ENCODE measurements at places on chromosomes 3 and 15. TPM values are rescaled to one million over a fixed set of nuclear protein-coding genes. Genes with fewer than 3 reads are reported as not detected.

DPPA4 gene
- total RNA-seq, result 0.40 TPM

- DNase-seq, result no peak
- H3K36me3 ChIP-seq, result no peaks in the 10 kb centered on the region
- H3K4me1 ChIP-seq, result peaks cover 7% of the 10 kb centered on the region
- H3K4me3 ChIP-seq, result no peak overlapping the region
- H3K27ac ChIP-seq, result peak overlapping the region; percentile 20
- H3K27me3 ChIP-seq, result no peaks in the 10 kb centered on the region
Measured at GRCh38 chr15:77430213-77430612, 9.5 kb downstream of the HMG20A start.

CPEB1 gene
- 0.66 TPM for total RNA-seq

DNA sequence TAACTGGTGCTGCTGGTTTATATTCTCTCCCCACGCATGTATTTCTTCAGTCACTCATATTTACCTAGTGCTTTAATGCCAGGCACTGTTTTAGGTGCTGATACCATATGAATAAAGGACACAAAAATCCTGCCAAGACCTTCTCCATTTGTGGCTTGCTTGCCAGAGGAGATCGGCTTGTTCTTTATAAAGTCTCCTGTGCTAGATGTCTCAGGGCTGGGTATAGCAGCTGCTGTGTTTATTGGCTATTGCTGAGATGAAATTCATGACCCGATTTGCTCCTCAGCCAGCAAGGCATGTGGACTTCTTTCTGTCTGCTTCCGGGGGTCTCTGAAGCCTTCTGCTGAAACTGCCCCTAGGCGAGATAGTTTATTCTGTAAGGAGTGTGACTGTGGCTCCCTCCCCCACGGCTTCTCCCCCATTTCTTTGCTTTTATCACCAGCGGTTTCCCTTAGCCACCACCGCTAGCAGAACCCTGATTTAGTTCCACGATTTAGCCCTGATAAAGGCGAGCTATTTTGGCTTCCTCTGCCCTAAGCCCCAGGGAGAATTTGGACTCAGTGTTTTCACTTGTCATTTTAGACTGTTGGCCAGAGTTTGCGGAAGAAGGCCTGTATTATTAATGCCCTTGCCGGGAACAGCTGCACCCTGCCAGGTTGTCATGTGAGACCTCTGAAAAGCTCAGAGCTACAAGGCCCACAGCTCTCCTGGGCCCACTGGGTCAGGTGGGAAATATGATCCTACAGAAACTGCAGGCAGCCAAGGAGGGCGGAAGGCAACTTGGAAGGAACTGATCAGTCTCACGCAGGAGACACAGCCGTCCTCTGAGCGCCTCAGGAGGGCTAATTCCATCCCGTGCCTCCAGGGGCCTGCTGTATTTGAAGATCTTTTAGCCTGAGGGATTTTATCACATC lies 46.8 kb downstream of the ST6GAL1 start:
- H3K27ac ChIP-seq, result no peak overlapping the region
- no peaks in the 10 kb centered on the region for H3K27me3 ChIP-seq
- no peak for DNase-seq

- peaks cover 31% of the 10 kb centered on the region for H3K4me1 ChIP-seq
- no peak overlapping the region for H3K27ac ChIP-seq
- H3K27me3 ChIP-seq, result no peaks in the 10 kb centered on the region
Measured at GRCh38 chr3:41845826-41846225, 116.1 kb downstream of the ULK4 start.

DNA sequence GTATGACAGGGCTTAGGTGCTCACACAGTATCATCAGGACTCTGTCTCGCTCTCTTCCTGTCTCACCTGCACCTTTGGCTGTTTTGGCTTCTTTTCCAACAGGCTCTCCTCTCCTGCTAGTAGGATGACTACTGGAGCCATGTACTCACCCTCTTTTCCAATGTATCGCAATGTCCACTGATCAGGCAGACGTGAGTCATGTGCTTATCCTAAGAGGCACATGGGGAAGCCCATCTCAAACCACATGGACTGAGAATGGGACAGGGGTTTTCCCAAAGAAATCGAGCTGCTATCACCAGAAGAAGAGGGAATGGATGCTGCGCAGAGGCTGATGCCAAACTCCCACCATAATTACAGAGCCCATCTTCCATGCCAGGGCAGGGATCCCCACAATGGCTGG lies 180.6 kb downstream of the IL5RA start:
- no peak overlapping the region for H3K27ac ChIP-seq
- H3K4me1 ChIP-seq, result no peaks in the 10 kb centered on the region
- H3K36me3 ChIP-seq, result no peaks in the 10 kb centered on the region
- no peaks in the 10 kb centered on the region for H3K27me3 ChIP-seq
- DNase-seq, result no peak
- no peak overlapping the region for H3K4me3 ChIP-seq

GRCh38 chr3:10173926-10174435 lies 9.3 kb downstream of the IRAK2 start:
- peaks cover 18% of the 10 kb centered on the region for H3K4me1 ChIP-seq
- H3K27me3 ChIP-seq, result no peaks in the 10 kb centered on the region
- H3K36me3 ChIP-seq, result no peaks in the 10 kb centered on the region
- no peak for DNase-seq

IL17RE gene
- total RNA-seq, result 0.51 TPM

EPHA6 gene
- not detected for total RNA-seq

DCUN1D1 gene
- total RNA-seq, result 48.2 TPM

MCTP2 gene
- total RNA-seq, result 1.0 TPM

TRPM1 gene
- 0.16 TPM for total RNA-seq

DNA sequence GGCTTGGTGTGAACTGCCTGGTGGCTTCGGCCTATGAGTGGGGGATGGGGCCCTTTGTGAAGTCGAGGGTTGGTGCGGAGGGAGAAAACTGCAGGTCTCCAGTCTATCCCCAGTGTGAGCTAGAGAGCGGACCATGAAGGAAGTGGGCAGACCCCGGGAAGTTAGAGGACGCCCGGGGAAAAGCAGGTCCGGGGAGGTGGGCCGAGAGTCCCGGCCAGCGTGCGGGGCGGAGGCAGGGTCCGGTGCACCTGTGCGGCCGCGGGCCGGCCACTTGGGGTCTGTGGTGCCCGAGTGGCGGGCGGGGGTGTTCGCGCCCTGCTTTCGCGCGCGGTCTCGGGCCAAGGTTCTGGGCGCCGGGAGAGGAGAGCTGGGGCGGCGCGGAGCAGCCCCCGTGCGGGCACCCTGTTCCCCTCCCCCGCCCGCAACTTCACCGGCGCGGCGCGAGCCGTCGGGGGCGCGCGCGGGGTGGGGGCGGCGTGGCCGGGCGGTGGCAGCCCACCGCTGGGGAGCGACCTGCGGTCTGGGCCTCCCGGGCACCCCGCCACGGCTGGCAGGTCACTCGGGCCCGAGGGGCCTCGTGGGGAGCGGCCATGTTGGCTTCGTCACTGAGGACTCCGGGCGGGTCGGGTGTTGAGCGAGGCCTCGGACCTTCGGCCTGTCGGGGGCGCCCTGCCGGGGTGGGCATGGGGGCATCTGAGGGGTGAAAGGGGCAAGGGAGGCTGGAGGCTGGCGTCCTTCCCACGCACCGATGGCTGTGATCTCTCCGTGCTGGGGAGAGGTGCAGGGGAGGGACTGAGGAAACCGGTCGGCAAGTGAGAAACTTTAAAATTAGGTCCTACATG lies 4.8 kb downstream of the UBE2E1 start:
- peak overlapping the region; percentile 98 for H3K4me3 ChIP-seq
- peaks cover 7% of the 10 kb centered on the region for H3K4me1 ChIP-seq
- no peaks in the 10 kb centered on the region for H3K27me3 ChIP-seq
- no peak for DNase-seq
- H3K36me3 ChIP-seq, result no peaks in the 10 kb centered on the region

- no peak for DNase-seq
- H3K4me1 ChIP-seq, result peaks cover 23% of the 10 kb centered on the region
- no peaks in the 10 kb centered on the region for H3K36me3 ChIP-seq
Measured at GRCh38 chr3:3081381-3082233, 28.6 kb downstream of the IL5RA start.

DNA sequence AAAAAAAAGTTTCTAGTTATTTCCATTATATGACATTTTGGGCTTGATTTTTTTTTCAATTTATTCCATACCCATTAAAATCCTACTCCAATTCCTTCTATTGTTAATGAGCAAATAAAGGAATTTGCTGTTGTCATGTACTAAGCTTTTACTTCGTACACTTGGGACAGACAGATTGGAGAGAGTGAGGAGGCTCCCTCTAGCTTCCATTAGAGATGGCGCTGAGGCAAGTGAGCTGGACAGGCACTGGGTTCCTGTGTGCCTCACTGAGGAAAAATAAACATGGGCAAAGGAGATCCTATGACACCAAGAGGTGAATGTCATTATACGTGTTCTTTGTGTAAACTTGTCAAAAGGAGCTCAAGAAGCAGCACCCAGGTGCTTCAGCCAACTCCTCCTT lies 441.1 kb upstream of the MDFIC2 start:
- H3K36me3 ChIP-seq, result no peaks in the 10 kb centered on the region
- H3K27ac ChIP-seq, result no peak overlapping the region
- H3K4me1 ChIP-seq, result no peaks in the 10 kb centered on the region

GRCh38 chr3:127674790-127675189 lies 2.0 kb downstream of the ABTB1 start:
- no peak for DNase-seq
- no peaks in the 10 kb centered on the region for H3K36me3 ChIP-seq
- no peak overlapping the region for H3K4me3 ChIP-seq
- no peak overlapping the region for H3K27ac ChIP-seq
- no peaks in the 10 kb centered on the region for H3K27me3 ChIP-seq

LRTM1 gene
- total RNA-seq, result not detected

REC114 gene
- not detected for total RNA-seq

GRCh38 chr3:32888739-32889138 lies 62.7 kb upstream of the CCR4 start:
- no peak overlapping the region for H3K4me3 ChIP-seq
- peak; percentile 72 for DNase-seq

DNA sequence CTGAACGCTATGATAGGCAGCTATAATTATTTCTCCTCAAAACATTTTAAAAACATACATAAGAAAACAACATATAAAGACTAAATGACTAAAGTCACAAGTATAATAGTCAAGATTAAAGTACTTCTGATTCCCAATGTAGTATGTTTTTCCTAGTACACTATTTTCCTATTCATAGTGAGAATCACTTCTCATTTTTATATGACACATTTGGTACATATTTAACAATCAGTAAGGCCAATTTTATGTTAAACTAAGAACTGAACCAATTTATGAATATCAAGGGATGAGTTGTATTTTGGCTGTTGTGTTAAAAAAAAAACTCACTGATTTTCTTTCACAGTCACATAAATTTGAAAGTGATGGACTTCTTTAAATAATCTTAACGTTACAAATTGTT lies 79.7 kb downstream of the DENND4A start:
- no peak for DNase-seq
- H3K27ac ChIP-seq, result no peak overlapping the region
- H3K4me1 ChIP-seq, result no peaks in the 10 kb centered on the region
- H3K27me3 ChIP-seq, result no peaks in the 10 kb centered on the region
- H3K4me3 ChIP-seq, result no peak overlapping the region
- H3K36me3 ChIP-seq, result no peaks in the 10 kb centered on the region

- no peak overlapping the region for H3K27ac ChIP-seq
- no peak for DNase-seq
- H3K4me3 ChIP-seq, result no peak overlapping the region
- H3K27me3 ChIP-seq, result no peaks in the 10 kb centered on the region
Measured at GRCh38 chr15:34883633-34884032, 85.9 kb downstream of the AQR start.

CHL1 gene
- total RNA-seq, result 1.9 TPM

DNA sequence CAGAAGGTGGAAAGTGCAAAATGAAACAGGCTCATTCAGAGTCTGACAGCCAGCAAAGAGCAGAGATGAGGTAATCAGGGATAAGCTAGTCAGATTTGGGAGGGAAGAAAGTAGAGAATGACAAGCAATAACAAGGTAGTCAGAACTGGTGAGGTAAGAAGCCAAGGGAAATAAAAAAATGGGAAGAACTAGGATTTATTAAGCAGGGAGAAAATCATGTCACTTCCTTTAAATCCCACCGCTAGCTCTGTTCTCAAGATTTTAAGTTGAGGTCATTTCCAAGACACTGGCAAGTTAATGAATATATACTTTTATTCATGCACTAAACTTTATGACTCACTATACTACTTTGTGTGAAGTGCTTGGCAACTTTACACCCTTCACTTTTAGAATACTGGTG lies 1106.8 kb downstream of the IGSF11 start:
- H3K36me3 ChIP-seq, result no peaks in the 10 kb centered on the region
- no peaks in the 10 kb centered on the region for H3K4me1 ChIP-seq
- no peak overlapping the region for H3K27ac ChIP-seq

GRCh38 chr15:73298522-73299245 lies 70.1 kb downstream of the HCN4 start:
- H3K27ac ChIP-seq, result no peak overlapping the region
- no peaks in the 10 kb centered on the region for H3K36me3 ChIP-seq
- DNase-seq, result no peak

CPLX3 gene
- not detected for total RNA-seq

GRCh38 chr15:66830358-66830757 lies 128.3 kb downstream of the SMAD6 start:
- no peaks in the 10 kb centered on the region for H3K36me3 ChIP-seq
- no peak for DNase-seq
- no peaks in the 10 kb centered on the region for H3K4me1 ChIP-seq
- H3K4me3 ChIP-seq, result no peak overlapping the region
- no peaks in the 10 kb centered on the region for H3K27me3 ChIP-seq

- H3K4me3 ChIP-seq, result no peak overlapping the region
- DNase-seq, result no peak
- H3K27me3 ChIP-seq, result no peaks in the 10 kb centered on the region
- no peak overlapping the region for H3K27ac ChIP-seq
- H3K4me1 ChIP-seq, result no peaks in the 10 kb centered on the region
Measured at GRCh38 chr3:89851974-89852621, 744.7 kb downstream of the EPHA3 start.

DNA sequence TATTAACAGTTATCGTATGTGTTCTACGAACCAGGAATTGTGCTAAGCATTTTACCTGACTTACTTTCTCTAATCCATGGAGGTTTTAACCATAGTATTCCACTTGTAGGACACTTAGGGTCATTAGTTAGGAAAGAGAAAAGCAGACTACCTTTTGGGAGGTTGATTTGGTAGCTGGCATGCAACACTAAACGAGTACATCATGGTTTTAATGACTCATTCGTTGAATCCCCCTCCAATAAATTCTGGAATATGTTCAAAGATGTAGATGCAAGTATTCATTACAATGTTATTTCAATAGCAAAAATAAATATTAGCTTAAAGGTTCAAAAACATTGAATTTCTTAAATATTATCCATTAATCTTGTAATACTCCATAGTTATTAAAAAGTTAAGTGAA lies 162.5 kb downstream of the FMN1 start:
- no peak overlapping the region for H3K27ac ChIP-seq
- no peaks in the 10 kb centered on the region for H3K4me1 ChIP-seq
- no peaks in the 10 kb centered on the region for H3K27me3 ChIP-seq
- no peak for DNase-seq
- H3K4me3 ChIP-seq, result no peak overlapping the region
- no peaks in the 10 kb centered on the region for H3K36me3 ChIP-seq

LMAN1L gene
- total RNA-seq, result not detected

- no peaks in the 10 kb centered on the region for H3K4me1 ChIP-seq
- peaks cover 5% of the 10 kb centered on the region for H3K36me3 ChIP-seq
- no peak for DNase-seq
- no peaks in the 10 kb centered on the region for H3K27me3 ChIP-seq
- H3K27ac ChIP-seq, result no peak overlapping the region
- no peak overlapping the region for H3K4me3 ChIP-seq
Measured at GRCh38 chr3:158169091-158169491, 59.2 kb downstream of the RSRC1 start.

Measured in GM12878 (cell line).